Astrocyte (in vitro differentiated cells and primary cell): ENCODE measurements at places on chromosomes 2 and 18. TPM values are rescaled to one million over a fixed set of nuclear protein-coding genes. Genes with fewer than 3 reads are reported as not detected.

- H3K27me3 ChIP-seq: no peaks in the 10 kb centered on the region
- H3K36me3 ChIP-seq: peaks cover 9% of the 10 kb centered on the region
Observed at GRCh38 chr2:69376403-69376802, 10.6 kb downstream of the GFPT1 start.

GRCh38 chr2:149187057-149187456, 143.3 kb upstream of the LYPD6 start:
- H3K36me3 ChIP-seq: no peaks in the 10 kb centered on the region
- no peak overlapping the region for H3K27ac ChIP-seq
- H3K4me3 ChIP-seq: no peak overlapping the region
- DNase-seq: no peak
- no peaks in the 10 kb centered on the region for H3K27me3 ChIP-seq

DNA sequence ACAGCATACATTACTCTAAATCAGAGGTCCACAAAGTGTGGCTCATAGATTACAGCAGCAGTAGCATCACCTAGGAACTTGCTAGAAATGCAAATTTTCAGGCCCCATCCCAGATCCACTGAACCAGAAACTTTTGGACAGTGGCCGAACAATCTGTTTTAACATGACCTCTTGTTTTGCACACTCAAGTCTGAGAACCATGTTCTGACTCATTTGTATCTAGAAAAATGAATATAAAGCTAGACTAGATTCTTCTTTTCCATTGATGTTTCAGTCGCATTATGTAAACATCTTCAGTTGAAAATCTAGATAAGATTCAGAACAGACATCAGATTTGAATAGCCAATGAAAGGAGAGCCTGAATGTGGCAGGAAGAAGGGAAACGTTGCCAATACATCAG, 608.8 kb downstream of the LRP1B start:
- no peak overlapping the region for H3K27ac ChIP-seq
- no peak overlapping the region for H3K4me3 ChIP-seq
- no peaks in the 10 kb centered on the region for H3K36me3 ChIP-seq

IL1R1 gene
- 6.9 and 7.5 TPM in 2 replicates for total RNA-seq

DNA sequence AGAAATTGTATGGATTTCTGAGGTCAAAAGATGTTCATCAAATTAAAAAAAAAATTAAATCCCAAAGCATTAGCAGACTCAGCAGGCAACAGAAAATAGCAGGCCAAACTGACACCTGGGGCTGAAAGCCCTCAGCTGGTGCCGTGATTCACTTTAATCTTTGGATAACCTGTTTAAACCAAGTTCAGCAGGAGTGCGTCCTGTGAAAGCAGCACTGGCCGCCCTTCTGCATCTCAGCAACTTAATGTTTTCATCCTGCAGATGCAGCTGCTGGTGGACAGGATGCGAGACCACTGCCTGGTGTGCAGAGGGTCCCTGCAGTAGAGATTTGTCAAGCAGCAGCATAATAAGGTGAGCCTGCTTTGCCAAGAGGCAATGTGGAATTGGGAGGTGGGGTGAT, 41.2 kb downstream of the CCDC68 start:
- no peaks in the 10 kb centered on the region for H3K4me1 ChIP-seq
- no peaks in the 10 kb centered on the region for H3K36me3 ChIP-seq
- no peak for DNase-seq

GRCh38 chr2:180033993-180034894, 27.1 kb upstream of the CWC22 start:
- H3K27me3 ChIP-seq: peaks cover 14% of the 10 kb centered on the region
- no peak overlapping the region for H3K27ac ChIP-seq
- H3K4me3 ChIP-seq: no peak overlapping the region
- no peaks in the 10 kb centered on the region for H3K36me3 ChIP-seq
- peak; percentile 41 for DNase-seq

- no peak overlapping the region for H3K4me3 ChIP-seq
- peak; percentile 73 for DNase-seq
- no peak overlapping the region for H3K27ac ChIP-seq
- no peaks in the 10 kb centered on the region for H3K27me3 ChIP-seq
Observed at GRCh38 chr2:238942726-238943300, 94.9 kb downstream of the TWIST2 start.

FNDC4 gene
- 6.9 and 7.3 TPM in 2 replicates for total RNA-seq

DNA sequence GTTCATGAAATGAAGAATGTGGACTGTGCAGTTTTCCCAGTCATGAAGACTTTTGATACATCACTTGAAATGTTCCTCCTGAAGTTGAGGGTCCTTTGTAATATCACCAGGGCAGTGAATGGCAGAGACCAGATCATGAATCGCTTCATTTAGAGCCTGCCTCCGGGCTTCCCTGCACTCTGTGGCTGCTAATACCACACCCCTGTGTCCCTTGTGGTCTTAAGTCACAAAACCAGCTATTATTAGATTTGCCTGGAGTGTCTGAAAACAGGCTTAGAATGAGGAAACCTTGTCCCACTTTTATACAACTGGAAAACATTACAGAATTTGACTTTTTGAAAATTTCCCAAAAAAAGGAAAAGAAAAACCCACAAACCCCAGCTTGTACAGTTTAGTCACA, 147.9 kb downstream of the MGAT5 start:
- no peak overlapping the region for H3K27ac ChIP-seq
- no peak for DNase-seq
- no peaks in the 10 kb centered on the region for H3K36me3 ChIP-seq
- peaks cover 38% of the 10 kb centered on the region for H3K4me1 ChIP-seq
- no peak overlapping the region for H3K4me3 ChIP-seq

GRCh38 chr18:63040788-63041410, 278.7 kb downstream of the BCL2 start:
- no peak overlapping the region for H3K27ac ChIP-seq
- no peaks in the 10 kb centered on the region for H3K4me1 ChIP-seq
- no peaks in the 10 kb centered on the region for H3K36me3 ChIP-seq
- H3K4me3 ChIP-seq: no peak overlapping the region
- peaks cover 4% of the 10 kb centered on the region for H3K27me3 ChIP-seq
- no peak for DNase-seq

TUBB8B gene
- total RNA-seq: not detected in 2 replicates

DNA sequence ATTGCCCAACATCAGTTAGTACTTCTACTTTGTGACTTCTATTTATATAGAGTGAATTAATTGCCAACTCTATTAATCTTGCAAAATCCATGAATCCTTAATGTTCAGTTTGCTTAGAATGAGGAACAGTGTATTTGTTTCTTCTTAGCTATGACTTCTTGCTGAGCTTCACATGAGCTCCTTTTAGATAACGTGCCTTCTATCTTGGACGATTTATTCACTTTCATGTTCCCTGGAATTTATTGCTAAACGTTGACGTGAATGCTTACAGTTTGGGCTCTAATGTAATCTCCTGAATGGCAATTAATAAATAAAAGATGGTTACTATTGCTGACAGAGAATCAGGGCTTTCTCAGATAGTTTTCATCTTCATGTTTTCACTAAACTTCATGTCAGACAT, 384.5 kb upstream of the NRP2 start:
- no peaks in the 10 kb centered on the region for H3K4me1 ChIP-seq
- H3K4me3 ChIP-seq: no peak overlapping the region
- H3K27ac ChIP-seq: no peak overlapping the region
- no peaks in the 10 kb centered on the region for H3K27me3 ChIP-seq
- no peak for DNase-seq

CFC1 gene
- total RNA-seq: not detected in 2 replicates

ALK gene
- 0.16 and 0.46 TPM in 2 replicates for total RNA-seq

DNA sequence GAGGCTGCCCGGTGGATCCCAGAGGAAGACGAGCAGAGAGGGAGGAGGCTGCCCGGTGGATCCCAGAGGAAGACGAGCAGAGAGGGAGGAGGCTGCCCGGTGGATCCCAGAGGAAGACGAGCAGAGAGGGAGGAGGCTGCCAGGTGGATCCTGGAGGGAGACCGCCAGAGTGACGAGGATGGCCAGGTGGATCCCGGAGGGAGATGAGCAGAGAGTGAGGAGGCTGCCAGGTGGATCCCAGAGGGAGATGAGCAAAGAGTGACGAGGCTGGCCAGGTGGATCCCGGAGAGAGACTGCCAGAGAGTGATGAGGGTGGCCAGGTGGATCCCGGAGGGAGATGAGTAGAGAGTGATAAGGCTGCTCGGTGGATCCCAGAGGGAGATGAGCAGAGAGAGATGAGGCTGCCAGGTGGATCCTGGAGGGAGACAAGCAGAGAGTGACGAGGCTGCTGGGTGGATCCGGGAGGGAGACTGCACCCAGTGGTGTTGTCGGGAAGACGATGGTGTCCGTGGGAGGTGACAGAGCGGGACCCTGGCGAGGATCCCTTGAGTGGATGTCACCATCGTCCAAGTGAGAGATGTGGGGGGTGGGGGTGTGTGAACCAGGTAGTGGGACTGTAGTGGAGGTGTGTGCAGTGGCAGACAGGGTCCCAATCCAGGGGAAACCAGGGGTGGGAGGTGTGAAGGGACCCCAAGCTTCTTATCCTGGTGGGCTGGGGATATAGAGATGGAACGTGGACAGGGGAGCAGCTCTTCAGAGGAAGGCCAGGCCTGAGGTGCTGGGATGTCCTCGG, 22.3 kb downstream of the DCDC2C start:
- DNase-seq: no peak
- H3K4me3 ChIP-seq: no peak overlapping the region
- H3K27me3 ChIP-seq: peaks cover 5% of the 10 kb centered on the region
- H3K36me3 ChIP-seq: no peaks in the 10 kb centered on the region
- no peak overlapping the region for H3K27ac ChIP-seq
